NCI-H1436 (cell line): ENCODE measurements at places on chromosomes 5 and 9.

GRCh38 chr5:16894236-16895057 lies 41.6 kb downstream of the MYO10 start:
- no peak for DNase-seq

GRCh38 chr5:677131-678101 lies 15.7 kb downstream of the TPPP start:
- no peak for DNase-seq

- no peak for DNase-seq
These were observed 75.2 kb upstream of the FREM1 start for GRCh38 chr9:14985419-14985818.

GRCh38 chr9:31325778-31326177 lies 1058.7 kb upstream of the ACO1 start:
- no peak for DNase-seq

DNA sequence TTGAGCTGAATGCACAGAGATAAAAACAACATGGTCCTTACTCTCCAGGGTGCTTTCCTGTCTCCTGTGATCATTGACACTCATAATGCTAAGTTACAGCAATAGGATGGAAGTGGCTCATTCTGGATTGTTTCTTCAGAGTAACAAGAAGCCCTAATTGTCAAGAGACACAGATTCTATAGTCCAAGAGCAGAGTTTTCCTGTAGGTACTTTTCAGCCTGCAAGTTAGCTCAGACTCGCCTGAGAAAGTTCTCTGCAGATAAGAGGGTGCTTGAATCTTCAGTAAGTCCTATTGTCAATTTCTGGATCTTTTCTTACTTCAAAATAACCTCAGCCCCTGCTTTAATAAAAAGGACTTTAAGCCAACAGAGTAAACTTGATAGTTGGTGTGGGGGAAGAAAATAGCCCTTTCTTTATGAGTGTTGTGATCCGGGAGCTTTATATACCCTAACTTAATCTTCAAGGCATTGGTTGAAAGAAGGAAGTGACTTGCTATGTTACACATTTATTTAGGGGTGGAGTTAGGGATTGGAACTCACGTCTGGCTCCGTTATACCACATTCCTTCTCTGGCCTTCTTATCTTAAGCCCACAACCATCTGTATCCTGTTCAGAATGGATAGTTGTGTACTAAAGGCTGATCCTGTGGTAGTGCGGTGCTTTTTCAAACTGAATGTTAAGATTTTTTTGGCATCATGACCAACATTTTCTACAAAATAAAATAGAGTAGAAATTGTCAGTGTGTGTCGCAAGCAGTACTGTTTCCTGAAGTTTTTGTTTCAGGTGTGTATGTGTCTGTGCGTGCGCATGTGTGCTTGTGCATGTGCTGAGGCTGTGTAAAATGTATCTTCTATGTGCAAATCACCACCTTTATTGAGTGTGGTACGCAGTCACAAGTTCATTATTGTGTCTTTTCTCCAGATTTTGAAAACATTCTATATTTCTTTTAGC lies 173.9 kb downstream of the WDR70 start:
- no peak for DNase-seq

DNA sequence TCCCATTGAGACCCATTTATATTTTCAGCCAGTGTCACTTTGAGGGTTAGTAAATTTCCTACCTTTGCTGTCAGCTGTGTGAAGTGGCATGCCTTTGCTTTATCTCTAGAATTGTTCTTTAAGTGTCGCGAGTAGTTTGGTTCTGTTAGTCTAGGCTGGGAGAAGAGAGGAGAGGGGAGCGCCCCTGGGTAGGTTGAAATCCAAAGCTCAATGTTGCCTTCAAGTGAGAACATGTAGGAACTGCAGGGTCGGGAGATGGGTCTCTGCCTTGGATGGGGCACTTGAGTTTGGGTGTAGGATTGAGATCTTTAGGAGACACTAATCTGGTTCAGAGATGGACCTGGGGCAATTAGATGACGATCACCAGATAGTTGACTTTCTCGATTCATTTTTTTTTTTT lies 46.3 kb downstream of the STC2 start:
- DNase-seq: no peak
